ENCODE measurements at places on chromosomes 7 and 10.
A peak's percentile ranks its signal among the peaks of the same experiment; 100 is the strongest.

GRCh38 chr7:131293018-131293417 is 34.7 kb upstream of the MKLN1 start:
- no peak for DNase-seq

GRCh38 chr7:68038621-68039314 is 1042.1 kb downstream of the TYW1 start:
- DNase-seq, result no peak

DNA sequence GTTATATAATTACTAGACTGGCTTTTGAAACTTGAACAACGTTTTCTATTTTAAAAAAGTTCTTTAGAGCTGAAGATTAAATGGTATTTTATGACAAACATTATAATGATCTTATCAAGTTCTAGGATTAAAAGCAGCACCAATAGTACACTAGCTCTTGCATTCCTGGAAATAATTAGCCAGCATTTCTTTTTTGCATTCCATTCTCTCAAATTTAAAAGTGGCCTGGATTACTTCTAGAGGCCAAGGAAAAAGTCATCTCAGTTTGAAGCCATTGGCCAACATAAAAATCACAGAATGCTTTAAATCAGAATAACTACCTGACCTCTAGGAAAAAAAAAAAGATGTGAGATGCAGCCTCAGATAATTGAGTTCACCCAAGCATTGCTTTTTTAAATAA is 1326.4 kb upstream of the SORCS1 start:
- no peak for DNase-seq

DNA sequence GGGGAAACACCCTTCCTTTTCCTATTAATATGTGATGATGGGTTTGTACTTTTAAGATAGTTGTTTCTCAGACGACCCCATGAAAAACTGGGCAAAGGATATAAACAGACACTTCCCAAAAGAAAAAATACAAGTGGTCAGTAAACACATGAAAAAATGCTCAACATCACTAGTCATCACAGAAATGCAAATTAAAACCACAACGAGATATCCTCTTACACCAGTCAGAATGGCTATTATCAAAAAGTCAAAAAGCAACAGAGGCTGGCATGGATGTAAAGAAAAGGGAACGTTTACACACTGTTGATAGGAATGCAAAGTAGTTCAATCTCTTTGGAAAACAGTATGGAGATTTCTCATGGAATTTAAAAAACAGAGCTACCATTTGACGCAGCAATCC is 111.4 kb upstream of the ZEB1 start:
- no peak for DNase-seq

DNA sequence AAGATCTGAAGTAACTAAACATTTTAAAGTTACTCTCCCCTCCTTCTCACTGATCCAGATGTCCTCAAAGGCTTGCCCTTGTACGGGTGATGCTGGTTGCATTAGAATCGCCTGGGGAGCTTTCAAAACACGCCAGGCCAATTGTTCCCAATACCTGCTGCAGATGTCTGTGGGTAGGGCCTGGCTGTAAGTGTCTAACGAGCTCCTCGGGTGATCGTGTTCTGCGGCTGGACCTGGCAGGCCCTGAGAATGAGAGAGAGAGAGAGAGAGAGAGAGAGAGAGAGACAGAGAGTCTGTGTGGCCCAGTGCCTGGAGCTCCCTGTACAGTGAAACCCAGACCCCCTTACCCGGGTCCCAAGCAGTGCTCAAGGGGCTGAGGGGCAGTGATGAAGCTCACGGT is 8.4 kb downstream of the COL13A1 start:
- peak; percentile 34 for DNase-seq
